Mesendoderm (in vitro differentiated cells): ENCODE measurements at places on chromosomes 13 and 19.

DNA sequence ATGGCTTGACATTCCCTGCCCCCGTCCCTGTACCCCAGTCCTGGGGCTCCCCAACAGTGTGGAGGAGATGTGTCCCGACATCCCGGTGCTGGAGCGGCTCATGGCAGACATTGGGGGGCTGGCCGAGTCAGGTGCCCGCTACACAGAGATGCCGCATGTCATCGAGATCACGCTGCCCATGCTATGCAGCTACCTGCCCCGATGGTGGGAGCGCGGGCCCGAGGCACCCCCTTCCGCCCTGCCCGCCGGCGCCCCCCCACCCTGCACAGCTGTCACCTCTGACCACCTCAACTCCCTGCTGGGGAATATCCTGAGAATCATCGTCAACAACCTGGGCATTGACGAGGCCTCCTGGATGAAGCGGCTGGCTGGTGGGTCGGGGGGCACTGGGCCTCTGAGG lies 83.8 kb downstream of the RYR1 start:
- no peak for DNase-seq

DNA sequence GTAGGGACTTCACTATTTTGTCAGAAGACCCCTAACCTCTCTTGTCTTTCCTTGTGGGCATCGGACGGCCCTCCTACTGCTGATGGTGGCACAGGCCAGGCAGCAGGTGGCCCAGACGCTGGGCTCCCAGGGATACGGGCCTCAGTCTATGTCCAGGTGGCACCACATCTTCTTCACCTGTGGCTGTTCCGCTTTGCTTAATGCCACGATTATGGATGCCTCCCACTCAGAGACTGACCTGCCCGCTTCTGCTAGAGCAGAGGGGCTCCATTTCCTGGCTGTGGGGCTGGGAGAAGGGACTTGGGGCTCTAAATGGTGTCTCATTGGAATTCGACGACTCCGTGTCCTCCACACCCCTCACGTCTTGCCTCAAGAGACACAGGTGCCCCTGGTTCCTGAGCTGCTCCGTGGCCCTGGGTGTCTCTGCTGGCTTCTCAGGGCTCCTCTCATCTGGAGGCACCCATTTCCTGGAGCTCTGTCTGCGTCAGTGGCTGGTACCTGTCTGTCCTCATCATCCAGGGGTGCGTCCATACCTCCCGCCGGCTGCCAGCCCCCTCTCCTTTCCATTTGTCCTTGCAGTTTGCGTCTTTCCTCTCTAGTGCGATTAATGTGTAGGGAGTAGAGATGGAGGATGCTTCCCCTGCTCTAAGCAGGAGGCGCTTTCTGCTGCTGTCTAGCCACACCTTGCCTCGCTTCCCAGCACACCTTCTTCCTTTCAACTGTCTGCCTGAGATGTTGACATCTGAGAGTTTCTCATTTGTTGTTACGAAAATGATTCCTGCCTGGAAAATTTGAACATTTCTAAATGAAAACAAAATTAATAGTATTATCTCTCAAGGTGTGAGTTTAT lies 63.4 kb downstream of the TEX29 start:
- no peak for DNase-seq

- no peak for DNase-seq
Measured at GRCh38 chr13:54980651-54981050, 1952.0 kb downstream of the OLFM4 start.

DNA sequence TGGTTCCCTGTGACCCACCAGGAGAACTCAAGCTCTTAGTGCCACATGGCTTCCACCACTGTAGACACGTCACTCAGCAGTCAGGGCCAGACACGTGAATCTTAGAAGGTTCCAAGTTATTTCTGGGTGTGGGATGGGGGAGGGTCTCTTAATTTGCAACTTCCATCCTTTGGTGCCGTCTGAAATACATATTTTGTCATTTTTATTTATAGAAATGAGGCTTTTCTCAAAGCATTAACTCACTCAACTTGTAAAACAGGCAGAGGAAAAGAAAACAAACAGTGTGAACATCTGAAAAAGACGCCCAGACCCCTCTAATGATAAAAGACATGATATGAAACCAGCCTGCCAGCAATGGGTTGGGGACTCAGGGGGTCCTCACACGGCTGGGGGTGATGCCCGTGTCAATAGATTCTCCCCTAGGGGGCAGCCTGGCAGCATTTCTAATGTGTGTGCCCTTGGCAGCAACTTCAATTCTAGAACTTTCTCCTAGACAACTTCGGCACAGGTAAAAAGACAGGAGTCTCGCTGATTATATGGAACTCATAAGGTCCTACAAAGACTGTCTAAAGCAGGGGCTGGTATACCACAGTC lies 15.4 kb downstream of the PIP5K1C start:
- no peak for DNase-seq

DNA sequence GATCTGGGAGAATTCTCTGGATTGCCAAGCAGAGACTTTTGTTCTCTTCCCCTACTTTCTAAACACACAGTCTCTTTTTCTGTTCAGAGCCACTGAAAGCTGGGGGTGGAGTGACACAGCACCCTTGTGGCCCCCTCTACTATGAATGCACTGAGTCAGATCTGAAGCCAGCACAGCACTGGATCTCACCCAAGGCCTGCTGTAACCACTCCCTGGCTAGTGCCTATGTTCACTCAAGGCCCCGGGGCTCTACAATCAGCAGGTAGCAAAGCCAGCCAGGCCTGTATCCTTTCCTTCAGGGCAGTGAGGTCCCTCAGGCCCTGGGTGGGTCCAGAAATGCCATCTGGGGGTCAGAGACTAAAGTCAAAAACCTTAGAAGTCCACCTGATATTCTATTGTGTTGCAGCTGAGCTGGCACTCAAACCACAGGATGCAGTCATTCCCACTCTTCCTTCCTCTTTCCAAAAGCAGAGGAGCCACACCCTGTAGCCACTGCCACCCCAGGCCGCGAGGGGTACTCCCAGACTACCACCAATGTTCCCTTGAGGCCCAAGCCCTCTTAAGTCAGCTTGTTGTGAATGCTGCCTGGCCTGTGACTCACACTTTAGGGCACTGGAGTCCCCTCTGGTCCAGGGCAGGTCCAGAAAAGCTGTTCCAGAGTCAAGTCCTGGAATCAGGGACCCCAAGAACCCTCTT lies 110.1 kb upstream of the RXFP2 start:
- DNase-seq = no peak

DNA sequence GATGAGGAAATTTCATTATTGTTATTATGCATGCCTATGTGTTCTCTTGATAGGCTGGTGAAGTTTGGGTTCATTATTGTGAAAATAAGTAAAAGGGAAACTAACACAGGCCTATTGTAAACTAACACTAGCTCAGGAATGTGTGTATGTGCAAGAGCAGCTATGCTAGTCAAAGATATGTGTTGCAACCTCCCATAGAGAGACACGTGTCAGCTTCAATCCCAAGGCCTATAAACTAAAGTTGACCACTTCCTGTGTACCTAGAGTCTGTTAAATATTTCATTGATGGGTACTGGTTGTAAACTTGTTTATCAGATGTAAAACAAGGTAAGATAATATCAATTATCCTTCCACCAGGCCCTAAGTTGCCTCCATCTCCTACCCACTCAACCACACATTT lies 44.7 kb upstream of the ZNF30 start:
- no peak for DNase-seq

DNA sequence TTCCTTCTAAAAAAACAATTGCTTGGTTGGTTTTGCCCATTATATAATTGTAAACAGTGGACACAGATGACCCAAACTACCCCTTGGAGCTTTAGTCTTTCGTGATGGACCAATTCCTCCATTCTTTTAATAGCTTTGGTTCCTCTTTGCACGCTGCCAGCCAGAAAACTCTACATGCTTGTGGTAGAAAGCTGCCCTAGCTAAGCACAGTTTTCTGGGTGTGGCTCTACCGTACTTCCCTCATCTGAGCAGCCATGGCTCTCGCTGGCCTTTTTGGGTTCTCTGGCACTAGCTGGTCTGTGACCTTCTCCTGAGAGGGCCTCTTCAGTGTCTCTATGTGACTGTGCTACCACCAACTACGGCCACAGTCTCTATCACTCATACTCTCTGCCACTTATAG lies 29.9 kb upstream of the CEBPA start:
- no peak for DNase-seq

GRCh38 chr19:7986321-7987113 lies 18.9 kb downstream of the ELAVL1 start:
- no peak for DNase-seq

DNA sequence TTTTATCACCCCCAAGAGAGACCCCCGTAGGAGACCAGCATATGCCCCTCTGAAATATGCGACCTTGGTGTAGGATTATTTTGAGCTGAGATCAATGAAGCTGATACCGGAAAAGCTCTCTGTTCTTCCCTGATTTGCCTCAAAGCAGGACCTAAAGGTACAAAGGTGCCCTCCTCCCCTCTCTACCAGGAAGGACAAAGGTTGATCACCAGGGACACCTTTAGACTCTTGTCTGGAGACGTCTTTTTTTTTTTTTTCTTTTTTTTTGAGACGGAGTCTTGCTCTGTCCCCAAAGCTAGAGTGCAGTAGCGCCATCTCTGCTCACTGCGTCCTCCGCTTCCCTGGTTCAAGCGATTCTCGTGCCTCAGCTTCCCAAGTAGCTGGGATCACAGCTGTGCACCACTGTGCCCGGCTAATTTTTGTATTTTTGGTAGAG lies 792 bp upstream of the PEX11G start:
- peak; percentile 21 for DNase-seq

DNA sequence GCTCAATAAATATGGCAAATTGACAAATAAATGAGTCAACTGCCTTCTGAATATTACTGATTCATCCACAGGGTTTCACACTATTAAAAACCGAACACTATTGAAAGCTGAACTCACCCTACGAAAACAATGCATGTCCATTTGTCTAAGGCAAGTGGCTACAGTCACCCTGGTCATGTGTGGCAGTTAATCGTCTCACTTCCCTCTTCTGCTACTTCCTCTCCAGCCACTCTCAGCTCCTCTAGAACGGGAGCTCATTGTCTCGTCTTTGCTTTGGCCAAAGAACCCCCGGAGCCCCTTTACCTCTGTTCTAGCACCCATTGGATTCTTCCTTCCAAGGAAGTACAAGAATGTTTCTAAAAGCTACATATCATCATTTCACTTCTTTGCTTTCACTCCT lies 74.4 kb upstream of the ZNF599 start:
- no peak for DNase-seq

- DNase-seq = no peak
Measured at GRCh38 chr13:39197647-39198007, 159.4 kb downstream of the NHLRC3 start.

DNA sequence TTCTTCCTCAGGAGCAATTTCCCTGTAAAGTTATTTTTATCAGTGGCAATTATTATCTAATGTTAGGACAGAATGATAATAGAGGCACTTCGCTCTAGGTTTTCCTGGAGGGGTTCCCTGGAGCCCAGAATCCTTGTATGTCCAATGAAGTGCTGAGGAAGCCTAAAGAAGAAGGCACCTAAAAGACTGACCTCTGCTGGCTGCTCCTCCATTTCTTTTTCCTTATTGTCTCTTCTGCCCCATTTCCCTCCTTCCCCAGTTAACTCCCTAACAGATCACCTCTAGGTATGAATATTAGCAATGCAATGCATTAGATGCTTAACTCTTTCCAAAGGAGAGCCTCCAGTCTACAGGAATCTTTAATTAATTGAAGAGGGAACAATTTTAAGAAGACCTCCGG lies 985.4 kb downstream of the DIAPH3 start:
- peak; percentile 47 for DNase-seq

- no peak for DNase-seq
Measured at GRCh38 chr13:77861741-77862140, 56.9 kb downstream of the EDNRB start.

GRCh38 chr13:52128714-52129700 lies at the start of gene NEK5:
TSS of gene NEK5 (minus strand) at chr13:52129073. CDS start at chr13:52127482, 1,591 bp downstream.
- DNase-seq = peak; percentile 84

DNA sequence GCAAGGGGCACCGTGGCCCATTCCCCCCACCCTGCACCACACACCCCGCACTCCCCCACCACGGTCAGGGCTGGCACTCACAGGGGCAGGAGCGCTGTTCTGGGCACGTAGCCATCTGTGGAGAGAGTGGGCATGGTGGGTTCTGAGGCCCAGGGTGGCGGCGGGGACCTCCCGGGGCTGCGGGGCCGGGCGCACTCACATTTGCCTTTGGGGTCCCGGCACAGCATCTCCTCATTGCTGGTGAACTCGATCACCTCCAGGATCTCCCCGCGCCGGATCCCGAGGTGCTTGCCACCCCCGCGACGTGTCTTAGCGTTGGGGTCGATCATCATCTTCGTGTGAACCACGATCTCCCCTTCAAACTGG lies 12.1 kb downstream of the PRAM1 start:
- DNase-seq = no peak

GRCh38 chr13:76667551-76667950 lies 218.7 kb downstream of the KCTD12 start:
- peak; percentile 19 for DNase-seq

GRCh38 chr13:32115066-32115465 lies 83.5 kb downstream of the FRY start:
- DNase-seq = no peak

- no peak for DNase-seq
Measured at GRCh38 chr19:43315851-43316250, 37.6 kb upstream of the CD177 start.

GRCh38 chr19:30696514-30696913 lies 324.3 kb downstream of the ZNF536 start:
- peak; percentile 94 for DNase-seq

DNA sequence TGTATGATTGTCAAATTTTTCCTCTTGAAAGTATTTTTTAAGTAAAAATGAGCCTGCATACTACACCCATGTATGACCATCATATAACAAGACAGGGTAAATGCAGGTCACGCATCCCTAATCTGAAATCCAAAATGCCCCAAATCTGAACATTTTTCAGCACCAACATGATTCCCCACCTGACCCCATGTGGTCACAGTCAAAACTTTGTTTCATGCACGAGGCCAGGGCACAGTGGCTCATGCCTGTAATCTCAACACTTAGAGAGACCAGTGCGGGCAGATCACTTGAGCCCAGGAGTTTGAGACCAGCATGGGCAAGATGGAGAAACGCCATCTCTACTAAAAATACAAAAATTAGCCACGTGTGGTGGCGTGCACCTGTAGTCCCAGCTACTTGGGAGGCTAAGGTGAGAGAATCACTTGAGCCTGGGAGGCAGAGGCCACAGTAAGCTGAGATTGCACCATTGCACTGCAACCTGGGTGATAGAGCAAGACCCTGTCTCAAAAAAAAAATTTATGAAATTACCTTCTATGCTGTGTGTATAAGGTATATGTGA lies 63.7 kb upstream of the NPAS1 start:
- DNase-seq = no peak

DNA sequence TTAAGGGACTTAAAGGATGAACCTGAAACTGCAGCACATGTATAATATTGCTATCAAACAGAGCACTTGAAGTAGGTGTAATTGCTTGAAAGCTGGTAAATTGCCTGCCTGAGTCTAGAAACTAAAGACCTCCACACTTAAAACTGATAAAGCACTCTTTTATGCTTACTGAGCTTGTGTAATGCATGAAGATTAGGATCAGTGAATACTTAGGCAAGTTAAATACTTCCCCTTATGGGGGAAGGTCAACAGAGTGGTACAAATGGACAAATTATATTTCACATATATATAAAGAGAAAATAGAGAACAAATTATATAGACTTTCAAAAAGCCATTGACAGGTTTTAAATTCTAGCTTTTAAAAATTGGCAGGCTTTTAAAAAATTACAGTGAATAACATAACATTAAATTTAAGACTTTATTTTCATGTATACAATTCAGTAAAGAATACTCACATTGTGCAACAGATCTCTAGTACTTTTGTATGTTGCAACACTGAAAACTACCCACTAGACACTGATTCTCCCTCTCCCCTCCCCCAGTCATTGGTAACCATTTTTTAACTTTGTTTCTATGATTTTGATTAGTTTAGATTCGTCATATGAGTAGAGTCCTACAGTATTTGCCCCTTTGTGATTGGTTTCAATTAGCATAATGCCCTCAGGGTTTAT lies 23.9 kb downstream of the PIBF1 start:
- no peak for DNase-seq
